ENCODE measurements at places on chromosomes 1 and 21.

- DNase-seq, result no peak
Measured at GRCh38 chr1:115063228-115063901, 25.9 kb downstream of the TSPAN2 start.

DNA sequence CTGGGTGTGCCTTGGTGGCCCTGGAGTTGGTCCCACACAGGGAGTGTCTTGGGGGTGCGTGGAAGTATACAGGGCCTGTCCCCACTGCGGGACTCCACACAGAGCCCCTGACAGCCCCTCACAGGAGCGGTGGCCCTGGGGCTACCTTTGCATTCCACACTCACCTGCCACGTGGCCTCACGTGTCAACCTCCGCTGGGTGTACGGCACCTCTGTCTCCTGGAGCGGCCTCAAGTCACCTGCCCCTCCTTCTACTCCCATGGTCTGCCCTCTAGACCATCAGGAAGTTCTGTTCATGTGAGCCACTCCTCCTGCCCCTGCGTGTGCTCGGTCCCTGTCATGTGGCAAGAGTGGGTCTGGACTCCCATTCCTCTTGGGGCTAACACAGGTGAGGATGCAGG lies 58.6 kb downstream of the FAAP20 start:
- no peak for DNase-seq

DNA sequence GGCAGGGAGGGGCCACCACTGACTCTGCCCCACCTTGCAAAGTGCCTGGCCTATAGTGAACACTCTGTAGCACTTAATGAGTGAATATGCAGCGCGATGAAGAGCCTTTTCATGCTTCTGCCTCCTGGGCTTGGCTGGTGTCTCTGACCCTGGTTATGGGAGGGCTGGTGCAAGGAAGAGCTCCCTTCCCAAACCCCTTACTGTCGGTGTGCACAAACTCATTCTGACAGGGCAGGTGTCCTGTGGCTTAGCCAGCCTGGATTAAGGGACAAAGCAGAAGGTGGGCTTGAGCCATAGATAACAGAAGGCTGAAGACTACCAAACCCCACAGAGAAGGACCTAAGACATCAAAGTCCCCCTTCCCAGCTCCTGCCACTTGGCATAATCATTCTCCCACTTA lies 2.0 kb upstream of the NCMAP start:
- no peak for DNase-seq

DNA sequence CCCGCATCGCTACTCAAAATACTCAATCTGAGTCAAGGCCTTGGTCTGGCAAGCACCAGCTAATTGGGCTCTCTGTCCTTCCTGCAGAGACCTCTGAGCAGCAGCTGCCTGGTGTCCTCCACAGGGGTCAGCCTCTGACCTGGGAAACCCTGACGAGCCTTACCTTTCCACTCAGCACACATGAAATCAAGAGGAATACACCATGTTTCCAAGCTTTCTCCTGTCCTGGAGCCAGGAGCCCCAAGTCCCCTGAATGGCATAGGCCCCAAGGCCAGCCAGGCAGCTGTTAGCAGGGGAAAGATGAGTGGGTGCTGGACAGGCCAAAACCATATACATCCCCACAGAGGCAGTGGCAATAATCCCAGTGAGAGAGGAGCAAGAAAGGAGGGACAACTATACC lies 27.2 kb upstream of the TSPEAR start:
- no peak for DNase-seq

GRCh38 chr1:154198756-154199562 lies 7.1 kb upstream of the TPM3 start:
- DNase-seq, result no peak

DNA sequence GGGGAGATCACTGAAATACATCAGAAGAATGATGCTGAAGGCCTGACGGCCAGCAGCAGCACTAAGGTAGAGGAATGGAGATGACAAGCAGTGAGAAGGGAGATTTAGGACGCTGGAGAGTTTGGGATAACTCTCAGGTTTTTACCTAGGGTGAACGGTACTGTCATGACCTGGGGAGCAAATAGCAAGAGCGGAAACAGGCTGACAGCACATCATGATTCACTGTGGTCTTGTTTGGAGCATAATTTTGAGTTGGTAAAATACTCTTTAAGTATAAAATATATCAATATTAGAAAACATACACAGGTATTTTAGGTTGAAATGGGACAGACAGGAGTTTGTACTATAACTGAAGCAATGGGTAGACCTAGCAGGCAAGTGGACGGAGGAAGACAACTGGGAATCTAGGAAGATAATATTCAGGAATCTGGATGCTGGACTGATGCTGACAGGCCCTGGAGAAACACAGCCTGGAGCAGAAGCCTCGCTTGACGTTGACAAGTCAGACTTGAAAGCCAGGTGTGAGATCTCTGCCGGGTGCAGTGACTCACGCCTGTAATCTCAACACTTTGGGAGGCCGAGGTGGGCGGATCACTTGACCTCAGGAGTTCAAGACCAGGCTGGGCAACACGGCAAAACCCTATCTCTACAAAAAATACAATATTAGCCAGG lies 33.3 kb downstream of the ALG14 start:
- DNase-seq, result no peak

DNA sequence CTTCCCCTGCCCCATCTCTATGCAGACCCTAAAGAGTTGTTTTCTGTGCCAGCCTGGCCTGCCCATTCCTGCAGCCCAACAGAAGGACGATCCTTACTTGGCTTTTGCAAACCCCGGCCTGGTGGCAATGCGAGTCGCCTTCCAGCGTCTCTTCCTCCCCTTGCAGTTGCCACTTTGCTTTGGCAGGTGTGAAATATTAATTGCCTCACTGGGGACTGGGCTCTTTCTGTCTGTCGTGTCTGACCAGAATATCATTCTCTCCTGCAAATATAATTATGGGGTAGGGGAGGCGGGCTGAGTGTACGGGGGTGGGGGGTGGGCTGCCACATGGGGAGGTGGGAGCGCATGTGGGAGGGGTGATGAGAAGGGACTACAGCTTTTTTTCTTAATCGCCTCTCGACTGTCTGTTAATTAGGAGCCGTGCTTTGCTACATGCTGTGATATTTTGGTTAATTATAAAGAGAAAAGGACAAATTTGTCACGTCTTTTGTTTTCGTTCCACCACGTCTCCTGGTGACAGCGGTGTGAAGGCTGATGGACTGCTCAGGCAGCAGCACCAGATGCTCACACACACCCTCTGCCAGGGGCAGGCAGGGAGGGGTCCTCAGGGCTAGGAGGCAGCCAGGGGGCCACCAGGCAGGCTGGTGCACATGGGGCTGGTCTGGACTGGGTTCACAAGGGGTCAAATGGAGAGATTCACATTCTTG lies 80.1 kb upstream of the CD34 start:
- peak; percentile 26 for DNase-seq

DNA sequence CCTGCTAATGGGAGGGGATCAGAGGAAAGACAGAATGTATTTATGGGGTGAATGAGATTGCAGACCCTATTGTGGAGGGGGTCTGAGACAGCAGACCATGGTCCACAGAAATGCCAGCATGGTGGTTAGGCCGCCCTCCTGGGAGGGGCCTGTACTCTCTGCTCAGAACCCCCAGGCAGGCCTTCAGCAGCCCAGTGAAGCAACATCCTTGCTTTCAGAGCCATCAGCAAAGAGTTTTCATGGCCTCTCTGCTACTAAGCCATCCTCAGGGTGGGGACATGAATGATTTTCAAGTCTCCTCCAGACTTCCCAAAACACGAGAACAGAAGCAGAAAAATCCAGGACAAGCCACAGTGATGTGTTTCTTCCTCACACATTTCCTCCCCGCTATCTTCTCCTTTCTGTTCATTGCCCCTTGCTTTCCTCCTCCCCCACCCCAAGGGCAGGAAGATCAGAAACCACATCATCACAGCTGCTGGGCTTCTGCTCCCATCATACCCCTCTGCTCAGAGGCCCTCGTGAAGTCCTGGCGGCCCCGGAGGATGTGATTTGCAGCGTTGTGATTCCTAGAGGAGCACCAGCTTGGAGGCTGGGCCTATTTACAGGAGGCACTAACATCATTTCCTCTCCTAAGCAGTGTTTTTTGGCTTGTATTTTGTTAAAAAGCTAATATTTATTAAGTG lies 48.0 kb downstream of the ABCA4 start:
- DNase-seq, result no peak

DNA sequence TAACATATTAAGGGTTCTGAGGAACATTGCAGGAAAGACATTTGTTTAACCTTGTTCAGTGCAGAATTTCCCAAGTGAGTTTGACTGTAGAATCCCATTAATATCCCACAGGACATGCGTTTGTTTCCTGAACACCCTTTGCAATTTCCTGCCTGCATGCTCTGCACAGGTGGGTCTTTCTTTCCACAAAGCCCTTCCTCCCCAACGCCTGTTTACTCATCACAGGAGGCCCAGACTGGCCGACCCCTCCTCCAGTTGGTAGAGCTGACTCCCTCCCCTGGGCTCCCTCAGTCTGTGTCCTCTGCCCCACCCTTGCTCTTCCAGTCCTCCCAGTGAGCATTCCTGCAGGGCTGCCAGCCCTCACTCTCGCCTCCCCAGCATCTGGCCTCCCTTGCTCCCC lies 47.5 kb upstream of the CTPS1 start:
- no peak for DNase-seq

GRCh38 chr1:31705080-31705866 lies 1.5 kb upstream of the COL16A1 start:
- no peak for DNase-seq

- DNase-seq, result no peak
Measured at GRCh38 chr21:29477941-29478340, 179.2 kb downstream of the BACH1 start.

DNA sequence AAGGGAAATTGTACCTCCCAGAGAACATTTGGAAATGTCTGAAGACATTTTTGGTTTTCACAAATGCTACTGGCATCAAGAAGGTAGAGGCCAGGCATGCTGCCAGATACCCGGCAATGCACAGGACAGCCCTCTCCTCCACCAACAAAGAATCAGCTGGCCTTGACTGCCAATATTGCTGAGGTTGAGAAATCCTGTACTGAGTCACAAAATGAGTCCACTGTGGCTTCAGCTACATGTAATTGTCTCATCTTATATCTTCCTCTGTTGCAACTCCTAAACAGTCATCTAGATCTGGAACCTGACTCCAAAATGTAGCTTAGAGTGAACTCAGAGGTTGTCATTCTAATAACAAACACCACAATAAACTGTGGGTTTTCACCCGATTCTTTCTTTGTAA lies 327.5 kb upstream of the POGK start:
- DNase-seq, result no peak

- peak; percentile 44 for DNase-seq
Measured at GRCh38 chr1:1085911-1086841, 12.1 kb upstream of the RNF223 start.

DNA sequence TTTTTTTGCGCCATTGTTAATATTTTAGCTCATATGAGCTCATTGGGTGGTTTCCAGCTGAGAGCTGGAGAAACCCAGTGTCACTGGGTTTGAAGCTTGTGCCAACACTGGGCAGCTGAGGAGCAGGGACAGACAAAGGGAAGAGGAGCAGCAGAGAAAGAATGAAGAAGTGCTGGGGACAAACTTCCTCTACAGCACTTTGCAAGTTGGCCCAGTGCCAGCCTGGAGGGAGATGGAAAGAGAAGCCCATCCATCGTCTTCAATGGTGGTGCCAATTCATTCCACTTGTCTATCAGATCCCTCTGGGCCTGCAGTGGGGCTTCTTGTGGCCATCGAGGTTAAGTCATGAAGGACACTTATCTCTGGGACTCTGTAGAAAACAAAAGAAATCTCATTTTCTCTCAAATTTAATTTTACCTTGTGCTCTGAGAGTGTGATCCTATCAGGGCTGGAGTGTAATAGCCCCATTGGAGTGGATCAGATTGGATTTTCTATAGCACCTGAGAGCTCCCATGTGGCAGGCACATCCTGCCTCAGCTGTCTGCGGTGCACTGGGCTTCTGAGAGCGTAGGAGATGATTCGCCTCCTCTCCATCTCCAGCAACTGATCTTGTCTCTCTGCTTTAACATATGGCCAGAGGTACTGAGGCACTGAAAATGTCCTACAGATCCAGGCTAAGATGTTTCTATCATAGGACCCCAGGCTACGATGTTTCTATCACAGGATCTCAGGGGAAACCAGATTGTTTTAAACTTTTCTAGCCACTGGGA lies 114.7 kb downstream of the TNR start:
- DNase-seq, result no peak

DNA sequence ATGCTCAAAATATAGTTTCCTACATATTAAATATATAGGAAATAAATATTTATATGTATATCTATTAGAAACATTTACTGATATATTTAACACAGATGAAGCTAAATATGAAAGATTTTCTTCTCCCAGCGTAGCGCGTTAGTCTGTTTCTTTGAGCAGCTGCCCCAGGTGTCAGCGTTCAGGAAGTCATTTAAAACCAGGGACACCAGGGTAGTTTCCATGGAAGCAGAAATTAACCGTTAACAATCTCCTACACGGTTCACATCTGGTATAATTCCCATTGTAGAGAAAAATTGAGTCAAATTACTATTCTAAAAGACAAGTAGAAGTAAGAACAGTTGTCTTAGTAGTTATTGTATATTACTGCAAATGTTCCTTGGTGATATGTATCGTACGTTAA lies 1443.7 kb downstream of the MRPL39 start:
- DNase-seq, result no peak

DNA sequence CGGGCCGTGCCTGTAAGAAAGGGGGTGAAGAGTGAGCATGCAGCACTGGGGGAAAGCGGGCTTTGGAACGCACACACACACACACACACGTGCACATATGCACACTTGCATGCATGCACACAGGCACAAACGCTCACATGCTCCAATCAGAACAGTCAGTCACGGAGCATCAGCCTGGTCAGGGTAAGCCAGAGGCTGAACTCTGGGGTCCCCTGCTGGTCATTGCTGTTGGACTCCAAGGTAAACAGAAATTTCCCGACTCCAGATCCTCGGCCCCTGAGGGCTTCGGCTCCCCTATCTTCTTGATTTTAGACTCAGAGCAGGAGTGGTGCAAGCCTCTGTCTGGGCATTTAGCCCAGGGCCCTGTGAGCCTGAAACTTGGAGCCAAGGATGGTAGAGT lies 54.2 kb downstream of the SYT2 start:
- no peak for DNase-seq

GRCh38 chr1:118294875-118295642 lies 110.0 kb upstream of the SPAG17 start:
- DNase-seq, result no peak

GRCh38 chr1:67339623-67340343 lies 32.1 kb downstream of the IL12RB2 start:
- no peak for DNase-seq

- peak; percentile 69 for DNase-seq
Measured at GRCh38 chr1:11908095-11908675, 18.0 kb downstream of the KIAA2013 start.

DNA sequence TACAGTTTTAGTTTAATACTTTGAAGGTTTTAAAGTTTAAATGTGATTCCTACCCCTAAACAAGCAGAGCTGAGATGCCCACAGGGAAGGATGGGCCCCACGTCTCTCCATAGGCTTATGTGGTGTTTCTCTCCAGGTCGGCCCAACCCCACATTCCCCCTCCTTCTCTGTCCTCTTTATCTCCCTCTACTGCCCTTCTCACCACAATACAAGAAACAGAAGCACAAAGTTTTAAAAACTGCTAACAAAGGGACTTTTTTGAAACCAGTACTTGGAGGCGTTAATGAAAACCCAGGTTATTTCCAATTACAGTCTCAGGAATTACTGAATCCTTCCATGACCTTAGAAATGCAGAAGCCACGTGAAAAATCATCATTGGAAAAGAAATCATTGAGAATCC lies 324.0 kb downstream of the NTNG1 start:
- DNase-seq, result no peak

- no peak for DNase-seq
Measured at GRCh38 chr1:204062106-204062505, 10.8 kb upstream of the SOX13 start.

- no peak for DNase-seq
Measured at GRCh38 chr1:46203738-46204405, 738 bp downstream of the LURAP1 start.

- no peak for DNase-seq
Measured at GRCh38 chr1:41239988-41240610, 2.0 kb downstream of the SCMH1 start.

- no peak for DNase-seq
Measured at GRCh38 chr1:9942399-9942938, 722 bp downstream of the LZIC start.

Measured in left lobe of liver (tissue), 2 donors.